Activated naive CD4-positive, alpha-beta T cell (primary cell): ENCODE measurements at places on chromosomes 7 and 10.
A peak's percentile ranks its signal among the peaks of the same experiment; 100 is the strongest.

GRCh38 chr7:70372768-70373515, 759.0 kb upstream of the GALNT17 start:
- DNase-seq: no peak

DNA sequence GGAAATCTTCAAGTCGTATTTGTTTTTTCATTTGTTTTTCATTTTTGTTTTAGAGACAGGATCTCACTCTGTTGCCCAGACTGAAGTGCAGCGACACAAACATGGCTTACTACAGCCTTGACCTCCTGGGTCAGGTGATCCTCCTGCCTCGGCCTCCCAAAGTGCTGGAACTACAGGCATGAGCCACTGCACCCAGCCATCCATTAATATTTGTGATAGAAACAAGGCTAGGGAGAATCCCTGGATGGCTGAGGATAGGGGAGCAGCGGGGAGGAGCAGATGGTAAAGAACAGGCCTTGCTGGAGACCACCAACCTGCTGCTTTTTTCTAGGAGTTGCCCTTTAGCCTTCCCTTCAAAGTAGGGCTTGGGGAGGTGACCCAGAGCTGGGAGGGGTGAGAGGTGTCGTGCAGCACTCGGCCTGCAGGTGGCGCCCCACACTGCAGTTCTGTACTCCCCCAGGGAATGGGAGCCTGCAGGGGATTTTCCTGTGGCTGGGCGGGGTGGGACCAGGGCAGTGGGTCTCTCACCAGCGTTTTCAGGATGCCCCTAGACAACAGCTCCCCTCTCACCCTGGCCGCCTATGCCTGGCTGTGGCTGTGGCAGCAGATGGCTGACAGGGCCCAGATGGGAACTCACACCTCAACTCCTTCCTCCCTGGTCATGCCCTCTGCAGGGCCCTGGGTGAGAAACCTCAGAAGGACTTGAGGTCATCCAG, 12.6 kb upstream of the CDH23 start:
- DNase-seq: peak; percentile 65

- no peak for DNase-seq
Measured at GRCh38 chr7:24716480-24717246, 40.6 kb downstream of the GSDME start.

GRCh38 chr7:147980826-147981813, 609.4 kb upstream of the C7orf33 start:
- no peak for DNase-seq

- no peak for DNase-seq
Measured at GRCh38 chr10:72954596-72955554, at the start of gene PLA2G12B. Gene PLA2G12B, minus strand, starts transcription at chr10:72954806. Its CDS starts 121 bp downstream, at chr10:72954685.

- DNase-seq: no peak
Measured at GRCh38 chr10:114364726-114365125, 39.6 kb downstream of the AFAP1L2 start.

DNA sequence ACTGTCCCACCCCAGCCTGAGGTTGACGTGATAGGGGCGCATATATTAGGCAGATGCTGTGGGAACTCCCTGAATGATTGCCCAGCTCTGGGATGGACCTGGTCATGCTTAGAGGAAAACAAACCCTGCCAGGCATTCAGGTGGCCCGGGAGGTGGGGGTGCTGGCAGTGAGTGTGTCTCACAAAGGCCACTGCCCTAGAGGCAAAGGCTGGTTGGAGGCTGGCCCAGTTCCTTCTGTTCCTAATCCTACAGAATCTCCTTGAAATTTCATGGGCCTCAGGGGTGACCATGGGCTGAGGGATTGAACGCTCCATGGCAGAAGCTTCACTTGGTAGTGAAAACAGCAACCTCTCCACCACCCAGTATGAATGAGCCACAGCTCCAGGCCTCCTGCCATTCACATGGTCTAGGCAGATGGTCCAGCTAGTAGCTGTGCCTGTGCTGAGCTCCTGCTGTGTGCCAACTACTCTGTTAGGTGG, 25.6 kb downstream of the ADRA2A start:
- DNase-seq: no peak

- no peak for DNase-seq
Measured at GRCh38 chr7:108384716-108385483, 71.3 kb downstream of the NRCAM start.

- DNase-seq: no peak
Measured at GRCh38 chr7:29196191-29196590, 1.6 kb downstream of the CHN2 start.

DNA sequence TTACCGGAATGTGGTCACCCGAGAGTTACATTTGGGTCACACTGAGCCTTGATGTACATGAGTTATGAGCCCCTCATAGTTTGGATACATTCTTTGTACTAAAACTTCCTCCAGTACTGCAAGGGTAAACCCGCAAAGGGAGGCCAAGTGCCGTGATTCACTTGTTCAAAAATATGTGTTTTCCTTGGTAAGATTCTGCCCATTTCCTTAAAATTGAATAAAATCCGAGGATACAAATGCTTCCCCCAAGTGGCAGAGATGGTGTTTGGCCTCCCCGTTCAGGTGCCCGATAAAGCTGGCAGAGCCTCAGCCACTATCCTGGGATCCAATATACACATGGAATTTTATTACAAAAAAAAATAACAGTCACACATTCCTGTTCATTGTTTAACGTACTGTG, 268.3 kb downstream of the DIP2C start:
- DNase-seq: no peak

DNA sequence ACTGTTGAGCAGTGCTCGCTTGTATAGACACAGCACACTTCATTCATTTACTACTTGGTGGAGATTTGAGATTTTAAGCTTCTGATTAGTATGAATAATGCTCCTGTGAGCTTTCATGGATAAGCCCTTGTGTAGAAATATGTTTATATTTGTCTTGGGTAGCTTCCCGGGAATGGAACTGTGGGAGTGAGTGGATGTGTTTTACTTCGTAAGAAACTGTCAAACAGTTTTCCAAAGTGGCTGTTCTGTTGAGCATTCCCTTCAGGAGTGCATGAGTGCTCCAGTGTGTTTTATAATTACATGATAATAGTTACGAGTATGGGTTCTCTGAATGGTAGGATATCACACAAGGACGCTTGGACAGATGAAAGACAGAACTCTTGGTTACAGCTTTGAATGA, 49.4 kb downstream of the VWC2 start:
- no peak for DNase-seq

GRCh38 chr7:27605689-27606269, 56.9 kb downstream of the HIBADH start:
- DNase-seq: no peak

- DNase-seq: no peak
Measured at GRCh38 chr7:43522406-43523156, 60.3 kb upstream of the STK17A start.

DNA sequence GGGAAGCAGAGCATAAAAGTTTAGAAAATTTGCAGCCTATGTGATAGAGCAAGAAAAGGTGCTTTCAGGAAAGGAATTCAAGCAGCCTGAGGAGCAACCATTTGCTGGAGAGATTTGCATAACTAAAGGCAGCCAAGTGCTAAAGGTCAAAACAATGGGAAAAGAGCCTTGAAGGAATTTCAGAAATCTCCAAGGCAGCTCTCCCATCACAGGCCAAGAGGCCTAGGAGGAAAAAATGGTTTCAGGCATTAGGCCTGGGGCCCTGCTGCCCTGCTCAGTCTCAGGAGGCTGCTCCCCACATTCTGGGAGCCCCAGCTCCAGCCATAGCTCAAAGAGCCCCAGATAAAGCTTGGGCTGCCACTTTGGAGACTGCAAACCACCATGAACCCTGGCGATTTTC, 95.9 kb upstream of the UNC5B start:
- DNase-seq: no peak

- DNase-seq: no peak
Measured at GRCh38 chr10:118488710-118489497, 106.5 kb downstream of the PRLHR start.

DNA sequence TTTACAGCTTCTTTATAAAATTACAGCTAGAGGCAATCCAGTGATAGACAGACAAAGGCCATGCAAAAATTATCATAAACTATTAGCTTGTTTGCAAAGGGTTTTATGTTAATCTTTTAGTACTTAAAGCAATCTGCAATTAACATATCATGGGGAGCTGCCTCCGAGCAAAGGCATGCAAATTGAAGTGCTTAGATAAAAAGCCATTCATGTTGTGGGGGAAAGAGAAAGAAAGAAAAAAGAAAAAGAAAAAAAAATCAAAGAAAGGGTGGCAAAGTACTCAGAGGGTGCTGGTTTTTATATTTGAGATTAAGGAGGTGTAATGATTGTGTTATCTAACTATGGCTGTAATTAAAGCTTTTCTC, 799.5 kb downstream of the LRMDA start:
- DNase-seq: no peak

- DNase-seq: no peak
Measured at GRCh38 chr10:99914236-99914635, 95.5 kb downstream of the DNMBP start.

- no peak for DNase-seq
Measured at GRCh38 chr10:7797582-7797981, 9.6 kb downstream of the ATP5F1C start.

- no peak for DNase-seq
Measured at GRCh38 chr7:103387242-103387641, 39.8 kb downstream of the PSMC2 start.

GRCh38 chr10:96858706-96859050, 26.6 kb downstream of the LCOR start:
- no peak for DNase-seq

GRCh38 chr10:2979306-2979705, 88.0 kb upstream of the PFKP start:
- no peak for DNase-seq

- no peak for DNase-seq
Measured at GRCh38 chr7:26858735-26859134, 5.7 kb downstream of the SKAP2 start.

GRCh38 chr7:5278766-5279165, 4.0 kb upstream of the SLC29A4 start:
- no peak for DNase-seq

- DNase-seq: no peak
Measured at GRCh38 chr7:19939746-19940145, 166.3 kb upstream of the TMEM196 start.

- DNase-seq: no peak
Measured at GRCh38 chr7:44743750-44744149, 4.9 kb upstream of the ZMIZ2 start.

- DNase-seq: no peak
Measured at GRCh38 chr10:32454148-32454547, 8.2 kb downstream of the CCDC7 start.

- DNase-seq: no peak
Measured at GRCh38 chr10:73974309-73974946, 23.5 kb upstream of the VCL start.

- DNase-seq: no peak
Measured at GRCh38 chr7:47574482-47575329, 7.2 kb downstream of the TNS3 start.

GRCh38 chr7:121985476-121986030, 112.6 kb downstream of the PTPRZ1 start:
- no peak for DNase-seq

DNA sequence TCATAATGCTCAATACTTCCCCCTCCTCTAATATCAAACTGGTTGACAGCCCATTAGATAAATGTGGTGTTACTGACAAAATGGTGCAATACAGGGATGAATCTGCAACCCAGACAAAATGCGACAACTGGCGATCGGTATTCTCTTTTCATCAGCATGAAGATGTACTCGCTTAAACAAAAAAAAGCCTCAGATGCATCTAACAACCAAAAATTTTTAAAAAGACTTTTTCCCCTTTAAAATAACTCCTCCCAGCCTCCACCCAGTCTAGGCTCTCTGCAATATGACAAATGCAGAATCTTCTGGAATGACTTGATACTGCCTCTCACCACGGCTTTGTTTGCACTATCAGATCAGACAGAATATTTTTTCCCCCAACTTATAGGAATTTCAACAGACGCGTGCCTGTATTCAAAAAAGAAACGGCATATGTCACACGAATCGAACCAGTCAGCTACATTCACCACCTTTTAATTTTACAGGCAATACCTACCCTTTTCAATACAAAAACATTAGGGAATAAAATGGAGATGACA, 1.2 kb downstream of the YWHAG start:
- DNase-seq: no peak

GRCh38 chr7:86747698-86748097, 104.0 kb downstream of the GRM3 start:
- no peak for DNase-seq

GRCh38 chr10:22931948-22932347, 4.1 kb downstream of the ARMC3 start:
- no peak for DNase-seq

DNA sequence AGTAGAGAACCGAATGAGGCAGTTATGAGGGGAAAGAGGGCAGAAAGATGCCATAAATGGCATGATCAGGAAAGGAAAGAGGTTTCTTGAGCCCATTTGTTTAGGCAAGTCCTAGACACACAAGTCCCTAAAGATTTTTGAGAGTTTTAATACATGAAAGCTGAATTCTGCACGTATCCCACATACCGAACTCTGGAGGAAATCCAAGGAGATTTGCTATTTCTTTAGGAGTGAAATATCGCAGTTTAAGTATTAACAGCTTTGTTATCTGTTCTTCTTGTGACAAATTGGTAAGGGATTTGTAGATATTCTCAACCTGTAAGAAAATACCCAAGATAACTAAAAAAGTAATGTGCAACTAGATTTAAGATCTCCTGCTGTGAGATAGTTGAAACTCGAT, 23.7 kb upstream of the CUBN start:
- no peak for DNase-seq

DNA sequence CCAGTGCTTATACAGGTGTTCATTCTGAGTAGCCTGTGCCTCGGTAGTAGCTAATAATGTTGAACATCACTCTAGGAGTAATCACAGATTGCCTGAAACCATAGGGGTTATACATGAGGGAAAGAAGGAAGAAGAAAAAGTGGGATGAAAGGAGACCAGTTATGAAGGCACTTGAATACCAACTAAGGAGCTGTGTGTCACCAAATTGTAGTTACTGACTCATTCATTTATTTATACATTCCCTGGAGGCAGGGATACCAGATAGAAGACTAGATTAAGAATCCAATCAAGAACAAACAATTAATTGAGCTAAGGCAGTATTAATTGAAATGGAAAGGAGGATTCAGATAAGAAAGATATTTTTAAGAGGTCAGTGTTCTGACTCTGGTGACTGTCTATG, 129.6 kb upstream of the PRPS1L1 start:
- DNase-seq: no peak

DNA sequence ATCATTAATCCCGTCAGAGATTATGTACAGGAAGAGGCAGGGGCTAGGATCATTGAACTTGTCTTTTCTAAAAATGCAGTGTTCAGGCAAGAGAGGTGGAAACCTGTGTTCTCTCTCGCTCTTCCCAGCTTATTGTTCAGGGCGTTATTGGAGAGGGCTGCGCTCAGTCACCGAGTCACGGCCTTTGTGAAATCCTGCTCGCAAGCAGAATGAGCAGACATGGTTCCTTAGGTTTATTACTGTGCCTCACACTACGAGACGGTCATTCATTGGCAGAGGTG, 631 bp upstream of the PRKRIP1 start:
- no peak for DNase-seq

DNA sequence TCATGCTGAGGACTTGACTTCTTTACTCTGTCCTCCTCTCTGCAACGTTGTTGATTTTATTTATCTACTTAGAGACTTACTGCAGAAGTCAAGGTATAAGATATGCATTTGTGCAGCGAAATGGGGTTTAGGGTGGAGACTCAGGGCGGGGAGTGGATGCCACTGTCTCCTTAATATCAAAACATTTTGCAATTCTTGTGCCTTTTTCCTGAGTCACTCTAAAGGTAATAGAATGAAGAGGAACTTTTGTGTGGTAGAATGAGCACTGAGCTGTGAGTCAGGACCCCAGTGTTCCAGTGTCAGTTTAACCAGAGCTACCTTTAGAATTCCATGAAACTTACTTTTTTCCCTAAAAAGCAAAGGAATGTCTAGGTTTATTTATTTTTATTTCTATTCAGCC, 78.2 kb downstream of the VTI1A start:
- DNase-seq: no peak
